ENCODE measurements at places on chromosomes 16 and 17.
A peak's percentile ranks its signal among the peaks of the same experiment; 100 is the strongest.

DNA sequence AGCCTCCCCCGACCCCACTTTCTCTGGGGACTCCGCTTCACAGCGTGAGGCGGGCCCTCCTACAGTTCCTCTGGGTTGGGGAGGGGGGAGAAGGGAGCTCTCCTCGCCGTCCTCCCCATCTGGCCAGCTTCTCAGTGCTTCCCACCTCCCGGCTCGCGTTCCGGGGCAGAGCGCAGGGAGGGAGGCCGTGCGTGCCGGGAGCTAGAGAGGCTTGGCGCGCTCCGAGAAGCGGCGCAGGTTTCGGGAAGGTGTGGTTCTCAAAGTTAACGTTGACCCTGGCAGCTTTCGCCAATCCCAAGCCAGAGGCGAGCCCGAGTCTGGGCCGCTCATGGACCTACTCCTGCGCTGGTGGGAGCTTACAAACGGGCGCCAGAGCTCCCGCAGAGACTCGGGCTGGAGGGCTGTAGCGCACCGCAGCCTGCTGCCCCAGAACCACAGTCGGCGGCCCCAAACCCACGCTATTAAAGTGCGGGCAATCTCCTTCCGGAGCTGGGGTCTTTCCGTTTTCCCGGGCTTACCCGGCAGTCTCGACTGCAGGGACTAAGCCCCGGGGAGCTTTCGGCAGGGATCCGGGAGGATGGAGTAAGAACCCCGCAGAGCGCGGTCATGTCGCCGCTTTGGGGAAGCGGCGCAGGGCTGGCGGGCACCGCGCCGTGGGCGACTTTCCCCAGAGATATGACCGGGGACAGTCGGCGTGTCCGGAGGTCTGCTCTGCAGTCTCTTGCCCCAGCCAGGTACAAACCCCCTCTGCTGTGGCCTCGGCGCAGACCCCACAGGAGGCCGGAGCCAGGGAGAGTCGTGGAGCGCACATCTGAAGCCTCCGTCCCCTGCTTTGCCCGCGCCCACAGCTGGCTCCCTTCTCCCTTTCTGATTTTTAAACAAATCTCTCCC is 787 bp downstream of the CDH11 start:
- DNase-seq, result no peak

GRCh38 chr17:79325709-79326430 is 251.2 kb downstream of the ENGASE start:
- DNase-seq, result no peak

DNA sequence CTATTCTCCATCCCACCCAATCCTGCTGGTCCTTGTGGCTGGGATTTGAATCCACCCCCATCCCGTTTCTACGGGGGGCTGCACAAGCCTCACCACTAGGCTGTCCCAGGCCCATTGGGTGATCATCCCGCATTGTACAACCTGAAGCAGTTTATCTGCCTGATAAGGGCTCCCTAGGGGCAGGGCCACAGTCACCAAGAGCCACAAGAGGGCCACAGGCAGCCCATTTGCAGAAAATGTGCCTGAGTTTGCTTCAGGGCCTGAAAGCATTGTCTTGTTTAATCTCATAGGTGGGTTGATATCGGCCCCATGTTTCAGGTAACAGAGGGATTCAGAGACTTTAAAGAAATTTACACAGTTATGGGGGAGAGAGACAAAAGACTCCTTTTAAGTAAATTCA is 245.0 kb downstream of the CPPED1 start:
- DNase-seq, result no peak

DNA sequence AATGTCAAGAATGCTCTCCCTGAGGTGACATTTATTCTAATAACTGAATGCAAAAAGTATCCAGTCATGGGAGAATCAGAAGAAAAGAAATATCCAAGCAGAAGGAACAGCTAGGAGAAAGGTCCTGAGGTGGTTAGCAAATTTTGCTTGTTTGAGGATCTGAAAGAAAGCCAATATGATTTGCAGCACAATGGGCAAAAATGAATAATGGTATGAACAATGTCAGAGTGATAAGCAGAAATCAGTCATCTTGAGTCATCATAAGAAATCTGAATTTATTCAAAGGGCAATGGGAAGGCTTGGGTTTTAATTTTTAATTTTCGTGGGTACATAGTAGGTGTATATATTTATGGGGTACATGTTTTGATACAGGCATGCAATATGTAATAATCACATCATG is 68.5 kb downstream of the BRIP1 start:
- DNase-seq, result no peak

- DNase-seq, result peak; percentile 74
Measured at GRCh38 chr16:23482778-23483177, 27.5 kb downstream of the GGA2 start.

GRCh38 chr16:70753228-70753627 is 47.7 kb downstream of the VAC14 start:
- no peak for DNase-seq

DNA sequence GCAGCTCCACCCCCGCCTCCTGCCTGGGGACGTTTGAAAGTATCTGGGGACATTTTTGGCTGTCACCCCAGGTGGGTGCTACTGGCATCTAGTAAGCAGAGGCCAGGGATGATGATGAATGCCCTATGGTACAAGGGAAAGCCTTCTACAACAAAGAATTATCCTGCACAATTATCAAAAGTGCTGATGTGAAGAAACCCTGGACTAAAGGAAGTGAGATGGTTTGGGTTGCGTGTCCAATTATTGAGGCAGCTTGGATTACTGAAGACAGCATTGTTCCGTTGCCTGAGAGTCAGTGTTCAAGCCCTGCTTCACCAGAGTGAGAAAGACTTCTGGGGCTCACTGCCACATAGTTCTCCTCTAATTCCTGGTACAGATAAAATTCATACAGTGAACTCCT is 343.4 kb downstream of the CA10 start:
- no peak for DNase-seq

DNA sequence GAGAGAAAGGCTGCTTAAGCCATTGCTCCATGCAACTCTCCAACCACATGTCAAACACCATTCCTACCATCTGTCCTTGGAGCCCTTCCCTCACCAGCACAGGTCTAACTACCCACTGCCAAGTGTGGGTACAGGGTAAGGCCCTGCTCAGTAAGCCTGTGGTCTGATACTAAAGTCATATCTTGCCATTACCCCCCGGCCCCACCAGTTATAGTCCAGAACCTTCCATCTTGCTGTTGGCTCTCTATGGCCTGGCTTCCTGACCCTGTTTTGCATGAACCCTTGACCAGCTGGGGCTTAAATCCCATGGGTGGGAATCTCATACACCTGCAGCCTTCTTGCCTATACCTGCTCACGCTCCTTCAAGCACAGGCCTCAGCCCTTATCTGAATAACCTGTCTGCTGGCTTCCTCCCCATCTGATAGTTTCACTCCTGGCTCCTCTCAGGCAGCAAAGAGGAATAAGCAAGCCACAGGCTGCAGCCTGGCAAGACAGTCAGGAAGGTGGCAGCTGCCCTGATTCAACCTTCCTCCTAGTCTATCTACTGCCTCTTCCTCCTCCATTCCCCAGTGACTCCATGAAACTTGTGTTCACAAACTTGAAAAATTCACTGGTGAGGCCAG is 64.1 kb downstream of the ZFHX3 start:
- no peak for DNase-seq

GRCh38 chr17:35666967-35667532 is 64.4 kb upstream of the RASL10B start:
- no peak for DNase-seq

GRCh38 chr16:50246299-50247122 is 19.8 kb upstream of the ADCY7 start:
- no peak for DNase-seq

DNA sequence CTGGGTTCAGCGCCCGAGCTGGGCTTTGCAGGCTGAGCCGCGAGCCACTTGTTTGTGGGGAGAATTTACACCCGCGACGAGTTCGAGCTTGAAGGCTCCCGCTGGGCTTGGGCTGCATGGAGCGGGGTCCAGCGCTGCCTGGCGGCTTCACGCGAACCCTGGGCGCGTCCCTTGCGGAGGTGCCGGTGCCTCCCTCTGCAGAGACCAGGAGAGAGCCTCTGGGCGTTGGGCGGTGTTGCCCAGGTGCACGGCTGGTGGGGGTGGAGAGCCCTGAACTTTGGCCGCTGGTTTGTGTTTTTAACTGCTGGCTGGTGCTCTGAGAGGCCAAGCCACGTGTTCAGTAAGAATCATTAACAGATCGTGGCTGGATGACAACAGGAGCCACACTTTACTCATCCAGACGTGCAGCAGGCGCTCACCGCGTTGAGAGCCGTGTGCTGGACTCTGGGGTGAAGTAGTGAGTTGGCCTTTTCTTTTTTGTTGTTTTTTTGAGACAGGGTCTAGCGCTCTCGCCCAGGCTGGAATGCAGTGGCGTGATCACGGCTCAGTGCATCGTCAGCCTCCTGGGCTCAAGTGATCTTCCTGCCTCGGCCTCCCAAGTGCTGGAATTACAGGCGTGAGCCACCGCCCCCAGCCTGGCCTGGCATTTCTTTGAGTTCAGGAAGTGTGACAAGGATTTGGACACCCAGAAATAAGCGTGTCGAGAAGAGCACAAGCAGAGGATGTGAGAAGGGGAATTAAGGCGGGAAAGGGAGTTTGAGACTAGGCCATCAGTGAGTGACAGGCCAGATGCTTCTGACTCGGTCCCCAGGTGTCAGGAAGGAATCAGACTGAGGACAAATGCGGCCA is 827 bp downstream of the CDK10 start:
- no peak for DNase-seq

- no peak for DNase-seq
Measured at GRCh38 chr17:17196776-17197175, 9.4 kb downstream of the PLD6 start.

GRCh38 chr16:72923757-72924156 is 124.2 kb downstream of the ZFHX3 start:
- no peak for DNase-seq

GRCh38 chr17:9002606-9003354 is 18.5 kb upstream of the NTN1 start:
- DNase-seq, result no peak

DNA sequence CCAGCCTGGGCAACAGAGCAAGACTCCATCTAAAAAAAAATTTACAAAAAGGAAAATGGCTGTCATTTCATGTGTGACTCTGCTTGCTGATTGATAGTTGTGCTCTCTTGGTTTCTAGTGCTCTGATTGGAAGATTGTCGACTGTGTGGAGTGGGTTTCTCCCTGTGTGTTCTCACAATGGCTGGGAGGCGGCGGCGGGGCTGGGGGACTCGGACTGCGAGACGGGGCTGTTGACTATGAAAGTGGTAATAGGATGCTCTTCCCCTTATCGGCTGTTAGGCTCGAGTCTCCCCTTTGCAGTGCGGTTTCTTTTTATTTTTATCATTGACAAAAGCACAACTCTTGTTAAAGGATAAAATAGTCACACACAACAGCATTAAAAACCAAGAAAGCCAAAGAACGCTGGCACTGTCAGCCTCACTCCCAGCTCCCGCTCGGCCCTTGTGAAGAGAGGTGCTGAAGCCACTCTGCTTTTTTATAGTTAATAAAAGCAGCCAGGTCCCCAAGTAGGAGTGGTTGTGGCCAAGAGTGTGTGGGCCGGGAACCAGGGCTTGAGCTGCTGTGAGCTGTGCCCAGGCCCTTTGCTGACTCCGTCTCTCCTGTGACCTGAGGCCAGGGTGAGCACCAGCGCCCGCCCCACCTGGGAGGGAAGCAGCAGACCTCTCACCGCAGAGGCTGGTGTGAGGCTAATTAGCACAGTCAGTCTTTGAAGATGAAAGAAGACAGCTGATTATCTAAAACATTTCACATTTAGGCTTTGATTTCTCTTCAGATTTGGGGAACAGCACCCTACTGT is 36.5 kb downstream of the TBCD start:
- no peak for DNase-seq

- no peak for DNase-seq
Measured at GRCh38 chr16:26802965-26803364, 263.8 kb upstream of the C16orf82 start.

DNA sequence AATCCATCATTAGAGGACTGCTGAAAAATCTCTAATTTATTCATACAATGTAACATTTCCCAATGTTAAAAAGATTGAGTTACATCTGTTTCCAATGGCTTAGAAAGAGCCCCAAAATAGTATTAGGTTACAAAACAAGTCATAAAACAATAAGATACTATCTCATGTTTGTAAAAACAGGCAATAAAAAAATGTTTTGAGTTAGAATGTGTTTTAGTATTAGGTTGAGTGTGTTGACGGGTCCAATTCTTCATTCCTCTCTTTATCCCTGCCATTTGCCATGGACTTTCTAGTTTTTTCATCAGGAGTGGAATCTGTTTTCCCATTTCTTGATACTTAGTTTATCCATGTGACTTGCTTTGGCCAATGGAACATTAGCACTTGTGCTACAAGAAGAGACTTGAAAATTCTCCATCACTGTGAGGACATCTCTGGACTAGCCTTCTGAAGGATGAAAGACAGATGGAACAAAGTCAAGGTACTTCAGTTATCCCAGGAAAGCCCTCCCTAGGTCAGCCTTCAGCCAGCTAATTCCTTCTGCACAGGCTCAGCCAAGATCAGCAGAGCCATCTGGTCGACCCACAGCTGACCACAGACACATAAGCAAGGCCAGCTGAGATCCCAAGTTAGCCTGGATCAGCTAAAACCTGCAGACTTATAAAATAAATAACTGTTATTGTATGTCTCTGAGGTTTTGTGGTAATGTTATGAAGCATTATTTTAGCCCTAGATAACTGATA is 83.3 kb downstream of the HS3ST3A1 start:
- no peak for DNase-seq

DNA sequence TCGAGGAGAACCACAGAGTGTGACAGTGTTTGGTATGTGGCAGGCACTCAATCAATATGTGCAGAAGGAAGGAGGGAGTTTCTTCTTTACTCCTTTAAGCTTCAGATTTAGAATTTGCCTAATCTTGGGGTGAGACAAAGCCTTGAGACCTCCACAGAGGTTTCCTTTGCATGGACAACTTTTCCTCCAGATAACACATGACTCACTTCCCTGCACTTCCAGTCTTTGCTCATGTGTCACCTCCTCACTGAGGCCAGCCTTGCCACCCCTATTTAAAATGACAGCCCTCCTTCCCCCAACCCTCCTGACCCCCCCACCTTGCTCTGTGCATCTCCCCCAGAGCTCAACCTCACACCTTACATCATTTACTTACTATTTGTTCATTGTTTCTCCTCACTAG is 17.4 kb upstream of the NOS2 start:
- no peak for DNase-seq

DNA sequence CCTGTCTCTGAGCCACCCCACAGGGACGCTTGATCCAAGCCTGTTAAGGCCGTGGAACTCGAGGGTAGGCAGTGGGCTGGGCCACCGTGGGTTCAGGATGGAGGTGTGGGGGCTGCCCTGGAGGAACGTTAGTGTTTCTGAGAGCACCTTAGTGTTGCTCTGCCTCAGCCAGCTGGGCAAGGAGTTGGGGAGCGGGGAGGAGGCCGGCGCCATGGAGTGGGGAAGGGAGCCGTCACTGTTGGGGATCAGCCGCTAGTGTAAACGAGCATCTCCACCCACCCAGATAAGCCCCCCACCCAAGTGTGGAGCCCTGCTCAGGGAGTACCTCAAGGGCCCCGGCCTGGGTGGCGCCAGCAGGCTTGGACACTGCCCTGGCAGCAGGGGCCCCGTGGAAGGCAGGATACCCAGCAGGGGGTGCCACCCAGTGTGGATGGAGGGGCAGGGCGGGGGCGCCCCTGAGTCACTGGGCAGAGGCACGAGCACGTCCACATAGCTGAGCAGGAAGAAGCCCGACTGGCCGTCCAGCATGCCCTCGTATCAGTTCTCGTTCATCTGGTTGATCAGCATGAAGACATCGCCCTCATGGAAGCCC is 98.6 kb downstream of the KPNA2 start:
- DNase-seq, result no peak
